ENCODE measurements at places on chromosomes 16 and 17.

DNA sequence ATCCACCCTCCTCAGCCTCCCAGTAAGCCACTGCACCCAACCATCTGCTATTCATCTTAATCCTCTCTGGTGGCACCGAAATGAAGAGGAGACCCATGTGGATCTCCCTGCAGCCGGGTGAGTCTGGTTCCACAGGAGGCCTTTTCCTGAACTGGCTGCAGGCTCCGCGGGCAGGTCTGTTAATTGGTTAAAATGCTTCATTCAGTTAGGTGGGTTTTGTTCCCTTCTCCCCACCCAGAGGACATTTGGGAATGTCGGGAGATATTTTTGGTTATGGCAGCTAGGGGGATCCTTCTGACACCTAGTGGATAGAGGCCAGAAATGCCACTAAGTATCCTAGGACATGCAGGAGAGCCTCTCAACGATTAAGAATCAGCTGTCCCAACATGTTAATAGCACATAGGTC is 16.7 kb downstream of the C16orf54 start:
- no peak for DNase-seq

DNA sequence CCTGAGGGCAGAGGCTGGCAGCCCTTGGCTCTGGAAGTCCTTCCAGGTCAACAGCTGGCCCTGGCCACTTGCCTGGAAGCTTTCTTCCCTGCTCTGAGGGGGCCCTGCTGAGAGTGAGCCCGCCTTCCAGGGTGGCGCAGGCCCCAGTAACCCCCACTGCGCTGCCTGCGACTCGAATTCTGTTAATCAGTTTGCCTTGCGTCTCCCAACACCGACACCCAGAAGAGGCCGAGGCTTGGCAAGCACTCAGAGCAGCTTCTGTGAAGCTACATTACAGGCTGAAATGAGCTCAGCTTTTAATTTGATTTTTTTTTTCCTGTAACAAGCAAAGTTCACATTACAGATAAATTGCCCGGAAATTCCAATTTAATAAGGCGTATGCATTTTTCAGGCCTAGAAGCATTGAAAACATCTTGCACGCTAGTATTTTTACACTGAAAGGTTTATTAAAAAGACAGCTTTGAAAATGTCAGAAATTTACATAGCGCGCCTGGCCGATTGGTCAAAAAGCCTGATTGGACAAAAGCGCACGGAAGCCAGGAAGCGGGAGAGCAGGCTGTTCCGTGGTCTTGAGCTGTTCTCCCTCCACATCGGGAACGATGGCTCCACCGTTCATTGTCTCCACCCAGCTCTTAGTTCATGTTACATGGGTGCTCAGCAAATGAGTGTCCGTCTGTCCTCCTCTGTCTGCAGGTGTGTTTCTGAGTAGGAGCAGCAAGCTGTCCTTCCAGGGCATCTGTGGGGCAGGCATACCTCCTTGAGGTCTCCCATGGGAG is 65.5 kb upstream of the HSBP1 start:
- DNase-seq, result no peak

DNA sequence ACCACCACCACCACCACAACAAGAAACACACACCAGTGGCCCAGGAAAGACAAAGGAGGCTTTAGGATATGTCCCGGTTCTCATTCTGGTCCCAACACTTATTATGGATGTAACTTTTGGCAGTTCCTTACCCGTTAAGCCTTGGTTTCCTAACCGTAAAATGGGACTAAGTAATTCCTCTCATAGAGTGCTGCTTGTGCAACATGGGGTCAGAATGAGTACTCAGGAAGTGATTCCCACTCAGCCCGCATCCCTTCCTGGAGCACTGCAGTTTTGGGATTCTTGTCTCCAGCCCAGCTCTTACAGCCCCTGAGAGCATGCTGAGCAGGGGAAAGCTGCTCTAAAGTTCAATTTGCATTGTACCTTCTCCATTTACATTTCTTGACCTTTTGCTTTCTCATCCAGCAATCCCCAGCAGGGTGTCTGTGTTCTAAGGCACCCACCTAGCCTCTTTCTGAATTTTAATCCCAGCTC is 262.6 kb downstream of the PRKCA start:
- DNase-seq, result no peak

- peak; percentile 28 for DNase-seq
Observed at GRCh38 chr17:80005360-80006338, 30.0 kb downstream of the TBC1D16 start.

GRCh38 chr16:12871784-12872183 is 29.6 kb upstream of the SHISA9 start:
- no peak for DNase-seq

DNA sequence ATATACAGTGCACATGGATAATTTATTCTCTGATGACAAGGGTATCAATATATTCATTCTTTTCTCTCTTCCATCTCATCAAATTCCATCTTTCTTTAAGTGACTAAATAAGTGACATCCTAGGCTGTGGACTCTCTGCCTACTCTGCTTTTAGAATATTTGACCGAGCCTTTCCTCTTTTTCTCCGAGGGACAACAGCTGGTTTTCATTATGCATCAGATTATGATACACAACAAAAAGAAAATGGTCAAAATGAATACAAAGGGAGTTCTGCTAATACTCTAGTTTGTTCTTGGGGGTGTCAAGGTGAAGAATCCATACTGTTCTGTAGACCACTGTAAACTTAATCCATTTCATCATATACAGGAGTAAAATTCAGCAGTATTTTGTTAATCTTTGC is 942.6 kb downstream of the KCNJ2 start:
- no peak for DNase-seq

DNA sequence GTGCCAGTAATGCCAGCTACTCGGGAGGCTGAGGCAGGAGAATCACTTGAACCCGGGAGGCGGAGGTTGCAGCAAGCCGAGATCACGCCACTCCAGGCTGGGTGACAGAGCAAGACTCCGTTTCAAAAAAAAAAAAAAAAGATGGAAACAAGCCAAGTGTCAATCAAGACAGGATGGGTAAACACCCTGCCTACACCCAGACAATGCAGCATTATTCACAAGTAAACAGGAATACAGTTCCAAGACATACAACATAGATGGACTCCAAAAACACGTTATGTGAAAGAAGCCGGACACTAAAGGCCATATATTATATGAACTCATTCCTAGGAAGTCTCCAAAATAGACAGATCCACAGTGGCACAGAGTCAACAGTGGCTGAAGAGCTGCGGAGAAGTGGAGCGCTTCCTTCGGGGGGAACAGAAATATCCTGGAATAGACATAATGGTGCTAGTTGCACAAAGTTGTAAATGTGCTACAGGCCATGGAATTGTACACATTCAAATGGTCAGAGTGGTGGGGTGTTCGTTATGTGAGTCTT is 33.9 kb downstream of the ANKRD11 start:
- DNase-seq, result no peak

DNA sequence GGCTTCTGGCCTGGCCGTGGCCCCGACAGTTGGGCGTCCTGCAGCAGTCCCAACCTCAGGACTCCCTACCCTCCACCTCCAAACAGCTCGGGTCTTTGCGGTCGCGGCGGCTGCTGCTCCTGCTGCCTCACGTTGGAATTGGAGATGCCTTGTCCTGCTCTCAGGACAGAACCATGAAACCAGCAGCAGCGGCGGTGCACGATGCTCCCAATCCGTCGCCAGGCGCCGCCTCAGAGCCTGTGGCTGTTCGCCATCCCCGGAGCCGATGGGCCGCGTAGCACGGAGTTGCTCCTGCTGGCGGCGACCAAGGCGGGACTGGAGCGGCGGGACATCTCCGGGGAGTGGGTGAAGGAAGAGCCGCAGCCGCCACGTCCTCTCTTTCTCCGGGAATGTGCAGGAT is 1965.9 kb downstream of the TP53TG3F start:
- DNase-seq, result no peak

DNA sequence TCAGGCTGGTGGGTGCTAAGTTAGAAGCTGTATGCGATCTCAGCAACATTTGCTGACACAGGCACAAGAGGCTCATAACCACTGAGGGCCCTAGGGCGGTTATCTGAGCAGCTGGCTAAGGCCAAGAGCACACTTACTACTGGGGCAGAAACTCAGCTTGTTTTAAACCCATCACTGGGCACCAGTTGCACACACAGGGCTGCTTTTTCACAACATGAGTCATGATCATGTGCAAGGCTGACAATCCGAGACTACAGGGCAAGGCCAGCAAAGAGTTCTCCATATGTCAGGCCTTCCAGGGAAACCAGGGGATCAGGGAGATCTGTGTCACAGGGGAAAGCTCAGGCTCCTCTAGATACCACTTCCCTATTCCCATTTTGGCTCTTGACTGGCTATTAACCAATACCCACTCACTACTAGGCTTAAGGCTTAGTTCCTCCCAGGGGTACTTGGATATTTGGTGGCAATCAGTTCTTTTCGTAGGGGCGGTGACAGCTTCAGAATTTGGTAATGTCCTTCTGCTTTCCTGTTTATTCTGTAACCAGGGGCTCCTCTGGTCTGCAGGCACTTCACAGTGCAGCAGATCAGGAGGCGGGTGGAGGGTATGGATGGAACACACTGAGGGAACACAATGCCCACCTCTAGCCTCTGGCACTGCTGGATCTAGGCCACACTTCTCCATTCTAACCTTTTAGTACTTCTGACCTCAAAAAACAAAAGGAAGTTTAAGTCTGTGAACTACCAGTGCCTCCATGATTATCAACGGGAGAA is 44.9 kb upstream of the ERN1 start:
- no peak for DNase-seq

DNA sequence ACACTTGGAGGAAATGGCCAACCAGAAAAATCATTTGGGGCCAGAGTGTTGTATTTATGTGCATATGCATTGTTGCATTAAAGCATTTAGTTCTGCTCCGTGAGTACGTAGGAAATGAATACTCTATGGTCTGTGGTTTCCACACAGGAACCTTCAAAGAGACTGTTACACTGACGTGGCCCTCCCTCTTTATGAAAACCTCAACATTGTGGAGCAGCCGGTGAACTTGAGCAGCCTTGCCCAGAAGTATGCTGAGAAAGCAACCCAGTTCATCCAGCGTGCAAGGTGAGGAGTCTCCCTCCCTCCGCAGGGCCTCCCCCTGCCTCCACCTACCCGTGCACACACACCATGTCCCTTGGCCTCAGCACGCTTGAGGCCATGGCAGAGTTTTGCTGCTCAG is 65.2 kb downstream of the ARSG start:
- DNase-seq, result no peak

DNA sequence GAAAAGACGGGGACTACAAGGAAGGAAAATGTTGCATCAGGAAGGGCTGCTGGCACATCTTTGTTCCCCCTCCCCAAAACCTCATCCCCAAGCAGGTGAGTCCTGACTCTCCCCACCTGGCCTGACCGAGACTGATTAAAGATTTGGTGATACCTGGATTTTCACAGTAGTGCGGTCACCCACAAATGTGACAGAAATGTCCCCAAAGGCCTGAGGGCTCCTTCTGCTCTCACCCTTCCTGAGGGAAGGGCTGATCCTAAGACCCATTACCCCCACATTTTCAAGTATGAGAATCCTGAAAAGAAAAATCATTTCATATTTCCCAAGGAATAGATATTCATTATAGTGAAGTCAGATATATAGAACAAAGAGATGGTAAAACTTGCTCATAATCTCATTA is 28.8 kb downstream of the TBC1D3B start:
- no peak for DNase-seq

- DNase-seq, result no peak
Observed at GRCh38 chr16:49282690-49283375, 1.2 kb upstream of the CBLN1 start.

- DNase-seq, result no peak
Observed at GRCh38 chr16:57698812-57699405, 4.3 kb downstream of the DRC7 start.

DNA sequence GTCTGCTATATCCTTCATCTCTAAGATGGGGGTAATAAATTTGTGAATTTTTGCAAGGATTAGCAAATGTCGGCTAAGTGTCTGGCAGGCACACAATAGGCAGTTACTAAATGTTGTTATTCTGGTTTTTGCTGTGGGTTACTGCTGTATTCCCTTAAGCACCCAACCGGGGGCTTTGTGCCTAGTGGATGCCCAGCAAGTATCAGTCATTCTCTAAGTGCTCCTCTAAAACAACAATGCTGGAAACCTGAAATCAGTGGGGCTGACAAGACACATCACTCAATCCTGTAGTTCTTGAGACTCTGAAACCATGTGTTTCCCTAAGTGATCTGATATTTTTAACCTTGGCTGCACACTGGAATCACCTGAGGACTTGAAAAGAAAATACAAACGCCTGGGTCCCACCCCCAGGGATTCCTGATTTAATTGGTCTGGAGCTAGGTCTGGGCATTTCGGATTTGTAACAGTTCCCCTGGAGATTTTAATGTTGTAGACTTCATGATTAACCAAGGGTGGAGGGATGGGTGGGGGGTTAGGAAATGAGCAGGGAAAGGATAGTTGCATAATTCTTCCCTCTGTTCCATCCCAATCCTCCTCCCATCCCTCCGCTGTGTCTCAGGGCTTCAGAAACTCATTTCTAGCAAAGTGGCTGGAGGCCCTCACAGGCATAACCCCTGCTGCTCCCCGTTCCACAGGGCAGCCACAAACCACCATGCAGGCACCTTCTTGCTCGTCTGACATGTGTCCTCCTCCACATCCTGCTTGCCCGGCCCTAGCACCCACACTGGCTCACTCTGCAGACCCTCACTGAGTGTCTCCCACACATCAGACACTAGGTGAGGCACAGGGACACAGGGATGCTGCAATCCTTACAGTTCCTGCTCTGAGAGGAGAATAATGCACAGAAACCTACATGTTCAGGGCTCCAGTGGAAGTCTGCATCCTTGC is 61.7 kb upstream of the LYRM9 start:
- DNase-seq, result no peak

DNA sequence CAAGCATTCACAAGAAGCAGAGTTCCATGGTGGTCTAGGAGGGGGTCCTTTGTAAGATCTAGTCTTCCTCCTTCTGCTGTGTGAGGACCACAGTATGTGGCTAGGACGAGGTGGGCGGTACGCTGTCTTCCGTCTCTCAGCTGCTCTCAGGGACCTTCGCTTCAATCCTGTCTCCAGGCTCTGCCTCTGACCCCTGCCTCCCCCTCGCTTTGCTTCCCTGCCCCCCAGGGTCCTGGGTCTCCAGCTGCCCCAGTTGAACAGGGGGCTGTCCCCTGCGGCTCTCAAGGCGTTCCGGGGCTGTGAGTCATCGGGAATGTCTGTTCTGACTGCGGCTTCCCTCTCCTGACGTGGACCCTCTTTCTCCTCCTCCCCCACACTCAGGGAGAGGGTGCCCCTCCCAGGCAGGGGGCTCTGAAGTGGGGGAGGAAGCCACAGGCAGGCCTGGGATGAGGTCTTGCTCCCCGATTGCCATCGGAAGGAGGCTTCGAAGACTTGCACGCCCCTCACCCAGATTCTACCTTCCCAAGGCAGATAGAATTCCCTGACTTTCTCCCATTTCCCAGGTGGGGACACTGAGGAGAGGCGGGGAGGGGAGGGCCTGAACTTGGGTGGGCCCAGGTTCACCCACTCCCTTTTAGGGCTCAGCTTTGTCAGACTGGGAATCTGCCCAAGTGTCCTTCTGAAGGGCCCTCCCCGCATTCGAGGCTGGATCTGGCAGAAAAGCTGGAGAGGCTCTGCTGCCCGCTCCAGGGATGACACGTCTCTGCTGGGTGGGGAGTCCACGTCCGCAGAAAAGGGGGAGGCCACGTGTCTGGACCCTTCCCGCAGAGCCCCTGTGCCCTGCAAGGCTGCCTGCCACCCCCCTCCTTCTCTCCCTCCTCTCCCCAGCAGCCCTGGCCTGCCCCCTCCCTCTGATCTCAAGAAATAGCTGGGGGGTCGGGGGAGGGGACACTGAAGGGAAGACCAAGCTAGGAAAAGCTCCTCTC is 9.1 kb upstream of the COL1A1 start:
- no peak for DNase-seq
